ENCODE measurements at places on chromosomes 4 and X.

DNA sequence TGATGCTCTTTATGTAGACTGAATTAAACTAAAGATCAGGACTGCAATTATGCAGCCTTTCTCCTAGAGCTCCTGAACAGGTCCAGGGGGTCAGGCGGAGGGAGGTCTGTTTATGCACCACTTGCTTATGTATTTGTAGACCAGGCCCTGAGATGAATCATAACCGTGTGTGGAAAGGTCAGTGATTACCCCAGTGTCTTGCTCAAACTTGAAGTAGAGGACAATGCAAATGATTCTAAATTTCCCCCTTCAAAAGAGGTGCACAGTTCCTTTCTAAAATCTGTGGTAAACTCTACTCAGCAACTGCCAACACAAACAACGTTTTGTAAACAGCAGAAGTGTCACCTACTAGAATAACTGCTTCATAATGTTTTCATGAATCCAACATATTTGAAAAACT is 13.0 kb upstream of the TBC1D9 start:
- no peak for DNase-seq

- no peak for DNase-seq
These were observed 37.4 kb downstream of the EDA2R start for GRCh38 chrX:66601522-66601921.

DNA sequence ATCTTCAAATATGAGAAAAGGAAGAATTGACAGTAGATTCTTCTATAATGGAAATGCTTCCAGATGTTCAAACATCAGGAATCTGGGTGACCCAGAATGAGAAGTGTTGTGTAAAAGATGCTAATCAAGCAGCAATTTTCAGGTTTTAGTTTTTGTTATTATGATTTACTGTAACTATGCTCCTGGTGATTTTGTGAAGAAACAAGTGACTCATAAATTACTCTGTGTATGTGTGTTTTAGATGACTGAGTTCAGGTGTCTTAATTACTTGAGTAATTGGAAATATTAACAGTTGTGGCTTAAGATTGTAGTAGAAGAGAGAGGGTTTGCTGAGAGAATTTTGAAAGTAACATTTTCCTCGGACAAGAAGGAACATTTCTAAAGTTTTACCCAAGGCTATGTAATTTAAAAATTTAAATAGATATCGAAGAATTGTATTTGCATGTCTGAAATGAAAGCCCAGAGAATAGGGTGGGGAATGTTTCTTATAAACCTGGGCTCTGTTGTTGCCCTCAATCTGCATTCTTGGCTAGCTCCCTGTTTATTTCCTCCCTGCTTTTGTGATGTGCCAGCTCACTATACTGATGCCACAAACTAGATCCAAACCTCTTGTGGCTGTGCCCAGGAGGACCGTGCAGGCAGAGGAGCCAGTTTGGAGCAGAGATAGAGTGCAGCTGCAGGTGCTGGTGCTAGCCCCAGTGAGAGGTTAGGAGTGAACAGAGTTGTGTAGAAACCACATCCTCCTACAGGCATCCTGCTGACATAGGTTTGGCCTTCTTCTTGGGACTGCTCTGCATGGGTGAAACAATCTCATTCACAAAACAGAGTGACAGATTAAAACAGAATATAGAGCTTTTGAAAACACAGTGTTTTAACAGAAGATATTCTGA is 25.4 kb upstream of the TNIP3 start:
- DNase-seq, result no peak

DNA sequence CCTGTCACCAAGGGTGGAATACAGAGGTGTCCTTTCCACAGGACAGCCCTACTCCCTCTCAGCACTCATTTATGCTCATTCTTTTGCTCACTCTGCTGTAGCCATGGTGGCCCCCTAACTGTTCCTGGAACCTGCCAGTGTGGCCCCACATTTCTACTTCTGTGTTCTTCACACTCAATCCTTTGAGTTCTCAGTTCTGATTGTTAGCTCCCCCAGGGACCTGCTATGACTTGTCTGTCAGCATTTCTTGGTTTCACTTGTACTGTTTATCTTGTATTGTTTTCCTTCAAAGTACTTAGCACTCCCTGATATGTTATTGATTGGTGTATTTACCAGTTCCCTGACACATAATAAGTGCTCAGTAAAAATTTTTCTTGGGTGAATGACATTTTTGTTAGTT is 14.9 kb downstream of the VBP1 start:
- no peak for DNase-seq

Measured in Peyer's patch (tissue), 4 donors.